Panc1 (cell line): ENCODE measurements at places on chromosomes 2 and 18.

DNA sequence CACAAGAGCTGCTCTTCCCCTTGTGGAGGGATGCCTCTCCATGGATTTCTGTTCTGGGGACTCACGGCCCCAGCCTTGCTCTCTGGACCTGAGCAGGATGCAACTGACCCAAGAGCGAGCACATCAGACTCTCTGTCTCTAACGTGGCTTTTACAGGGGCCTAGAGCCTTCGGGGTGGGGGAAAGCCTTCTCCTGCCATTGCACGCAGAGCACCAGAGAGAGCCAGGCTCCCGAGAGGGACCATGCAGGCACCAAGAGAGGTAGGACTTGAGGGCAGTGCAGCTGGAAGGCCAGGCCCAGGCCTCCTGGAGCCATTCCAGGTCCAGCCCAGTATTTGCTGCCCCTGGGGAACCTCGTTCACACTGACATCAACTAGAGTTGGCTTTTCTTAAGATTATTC lies 475.6 kb upstream of the MYT1L start:
- DNase-seq = no peak

- DNase-seq = peak; percentile 17
These were observed 123.8 kb downstream of the AKAIN1 start for GRCh38 chr18:5073026-5073944.

DNA sequence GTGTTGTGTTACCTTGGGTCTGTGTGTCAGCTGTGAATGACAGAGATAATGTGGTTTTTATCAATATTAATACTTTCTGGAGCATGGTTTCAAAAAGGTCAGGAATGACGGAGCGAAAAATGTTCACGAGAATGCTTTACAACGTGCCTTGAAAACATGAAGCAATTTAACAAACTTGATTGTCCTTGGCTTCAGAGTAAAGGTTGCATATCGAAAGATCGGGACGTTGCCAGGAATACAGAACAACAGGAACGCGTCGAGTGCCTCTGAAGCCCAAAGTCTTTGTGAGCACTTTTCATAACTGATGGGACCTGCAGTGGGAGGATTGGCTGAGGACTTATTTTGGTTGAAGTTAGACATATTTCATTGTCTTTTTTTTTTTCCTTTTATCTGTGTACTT lies 206.1 kb downstream of the ZNF407 start:
- DNase-seq = no peak

GRCh38 chr2:9331704-9332103 lies 91.6 kb downstream of the ITGB1BP1 start:
- DNase-seq = no peak

DNA sequence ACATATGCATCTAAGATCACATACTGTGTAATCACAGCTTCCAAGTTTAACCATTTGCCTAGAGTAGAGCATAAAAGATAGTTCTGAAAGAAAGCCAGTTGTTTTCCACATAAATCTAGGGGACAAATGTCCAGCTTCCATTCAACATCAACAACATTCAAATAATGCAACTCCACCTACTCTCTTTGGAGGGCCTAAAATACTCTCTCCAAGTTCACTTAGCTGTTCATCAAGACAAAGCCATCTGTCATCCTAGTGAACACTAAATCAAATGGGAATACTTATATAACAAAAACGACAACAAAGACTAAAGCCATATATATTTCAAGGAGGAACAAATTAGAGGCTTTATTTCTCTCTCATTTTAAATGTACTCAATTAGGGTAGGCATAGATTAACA lies 221.5 kb upstream of the CDH2 start:
- DNase-seq = no peak
